ENCODE measurements at places on chromosomes 3 and 15.

GRCh38 chr3:191680989-191681597 lies 220.1 kb downstream of the PYDC2 start:
- no peak for DNase-seq

- DNase-seq, result no peak
Measured at GRCh38 chr3:126963261-126964190, 19.4 kb upstream of the PLXNA1 start.

- no peak for DNase-seq
Measured at GRCh38 chr3:121269389-121269788, 276.4 kb downstream of the POLQ start.

GRCh38 chr3:135412475-135412874 lies 553.1 kb upstream of the PPP2R3A start:
- no peak for DNase-seq

DNA sequence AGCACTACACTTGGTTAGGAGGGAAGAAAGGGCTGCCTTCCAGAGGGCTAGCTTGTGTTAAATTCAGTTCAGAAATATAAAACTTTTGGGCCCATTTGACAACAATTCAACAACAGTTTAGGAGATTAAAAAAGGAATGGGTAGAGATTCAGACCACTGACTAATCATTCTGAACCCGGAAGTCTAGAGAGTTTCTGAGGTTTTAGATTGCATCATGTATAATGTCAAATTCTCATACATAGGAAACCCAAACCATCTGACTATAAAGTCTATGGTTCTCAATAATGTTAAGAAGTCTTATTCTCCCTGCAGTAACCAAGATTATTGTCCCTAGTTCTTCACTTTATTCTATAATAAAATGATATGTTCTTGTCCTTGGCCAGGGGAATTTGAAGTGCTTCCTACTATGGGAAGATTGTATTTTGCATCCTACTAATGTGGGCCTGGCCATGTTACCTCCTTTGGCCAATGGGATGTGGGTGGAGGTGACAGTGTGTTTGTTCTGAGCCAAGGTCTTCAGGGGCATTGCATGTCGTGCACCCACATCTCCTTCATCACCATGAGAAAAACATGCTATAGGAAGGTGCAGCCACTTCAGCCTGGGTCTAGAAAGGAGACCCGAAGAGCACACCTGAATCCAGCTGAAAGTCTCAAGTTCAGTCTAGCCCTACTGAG lies 66.4 kb upstream of the CCNL1 start:
- peak; percentile 5 for DNase-seq

DNA sequence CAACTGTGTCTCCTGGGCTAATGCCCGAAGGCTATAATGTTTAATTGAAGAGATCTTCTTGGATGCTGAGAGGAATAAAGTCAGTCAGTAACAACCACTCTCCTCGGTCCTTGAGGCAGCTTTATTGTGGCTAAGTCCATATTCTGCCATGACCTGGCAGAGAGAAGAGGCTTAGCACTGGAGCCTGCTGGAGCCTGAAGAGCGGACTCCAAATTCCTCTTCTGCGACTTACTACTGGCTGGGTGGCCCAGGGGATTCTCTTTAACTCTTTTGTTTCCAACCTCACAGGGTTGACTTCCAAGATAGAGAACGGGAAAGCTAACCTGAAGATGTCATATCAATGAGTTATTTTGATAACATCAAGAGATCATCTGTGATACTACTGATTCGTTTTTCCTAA lies 71.1 kb downstream of the MYO1E start:
- DNase-seq, result no peak

GRCh38 chr3:126872701-126873342 lies 110.1 kb upstream of the PLXNA1 start:
- no peak for DNase-seq

- DNase-seq, result no peak
Measured at GRCh38 chr15:78837543-78837942, 26.3 kb upstream of the ADAMTS7 start.

DNA sequence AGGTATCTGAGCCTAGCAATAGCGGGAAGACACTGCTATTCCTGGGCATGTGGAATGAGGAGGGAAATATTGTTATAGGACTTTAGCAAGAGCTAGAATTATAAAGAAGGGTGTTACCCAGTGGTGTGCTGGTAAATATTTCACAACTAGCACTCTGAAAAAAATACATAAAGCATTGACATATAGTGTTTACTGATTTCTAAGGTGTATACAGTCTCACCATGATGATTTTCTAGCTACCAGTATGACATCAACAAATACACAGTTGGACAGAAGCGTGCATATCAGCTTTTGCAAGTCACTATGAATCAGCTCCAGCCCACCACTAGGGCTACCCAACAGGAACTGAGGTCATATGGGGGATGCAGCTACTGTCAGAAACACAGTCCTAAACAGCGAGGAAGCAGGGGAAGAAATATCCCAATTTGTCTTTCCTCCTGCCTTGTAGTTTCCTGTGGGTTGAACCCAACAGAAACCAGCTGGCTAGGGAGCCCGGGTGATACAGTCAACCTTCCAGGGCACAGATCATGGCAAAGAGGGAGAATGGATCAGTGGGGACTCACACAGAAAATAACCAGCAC lies 39.6 kb downstream of the HGD start:
- DNase-seq, result peak; percentile 33

- DNase-seq, result no peak
Measured at GRCh38 chr3:59831394-59831793, 781.6 kb upstream of the CFAP20DC start.

- DNase-seq, result no peak
Measured at GRCh38 chr3:180875124-180875698, 37.3 kb upstream of the FXR1 start.

DNA sequence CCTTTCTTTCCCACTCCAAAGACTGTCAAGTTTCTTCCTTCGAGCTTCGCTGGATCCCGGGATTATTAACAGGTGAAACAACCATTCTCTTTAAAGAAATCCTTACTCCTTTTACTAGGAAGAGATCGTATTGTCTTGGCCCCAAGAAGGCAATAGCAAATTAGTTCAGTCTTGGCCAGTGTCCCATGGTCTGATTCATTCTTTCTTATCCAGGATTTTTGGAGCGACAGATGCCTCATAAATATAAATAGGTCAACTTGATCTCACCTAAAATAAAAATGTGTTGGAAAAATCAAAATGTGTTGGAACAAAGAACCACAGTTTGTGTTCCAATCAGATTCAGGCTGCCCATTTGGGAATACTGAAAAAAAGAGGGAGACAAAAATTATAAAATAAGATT lies 140.1 kb upstream of the TMEM108 start:
- no peak for DNase-seq

- DNase-seq, result no peak
Measured at GRCh38 chr3:159619341-159619885, 369.2 kb upstream of the IL12A start.

DNA sequence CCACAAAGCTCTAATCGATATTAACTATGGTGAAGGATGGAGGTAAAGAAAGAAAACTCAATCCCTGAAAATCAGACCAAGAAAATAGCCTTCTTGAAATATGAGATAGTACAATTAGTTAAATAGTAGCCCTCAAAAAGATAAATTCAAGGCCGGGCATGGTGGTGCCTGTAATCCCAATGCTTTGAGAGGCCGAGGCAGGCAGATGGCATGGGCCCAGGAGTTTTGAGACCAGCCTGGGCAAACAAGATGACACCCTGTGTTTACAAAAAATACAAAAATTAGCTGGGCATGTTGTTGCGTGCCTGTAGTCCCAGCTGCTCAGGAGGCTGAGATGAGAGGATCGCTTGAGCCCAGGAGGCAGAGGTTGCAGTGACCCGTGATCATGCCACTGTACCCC lies 31.6 kb upstream of the CEP152 start:
- DNase-seq, result no peak

DNA sequence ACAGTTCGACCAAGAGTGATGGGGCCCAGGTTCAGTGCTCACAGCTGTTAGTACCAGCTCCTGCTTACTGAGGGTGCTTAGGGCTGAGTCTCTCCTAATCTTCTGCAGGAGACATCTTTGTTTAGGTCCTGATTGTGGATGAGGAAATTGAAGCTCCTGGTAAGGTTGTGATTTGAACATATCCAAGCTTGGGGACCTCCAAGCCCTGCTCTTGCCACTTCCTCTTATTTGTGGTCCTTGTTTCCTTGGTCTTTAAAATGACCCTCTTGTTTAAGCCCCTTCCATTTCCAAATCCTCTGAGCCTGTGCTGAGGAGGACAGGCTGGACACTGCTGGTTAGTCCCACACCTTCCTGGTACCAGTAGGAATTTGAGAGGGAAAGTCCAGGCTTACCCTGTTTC lies 87.0 kb downstream of the EEFSEC start:
- no peak for DNase-seq

GRCh38 chr15:69848096-69848495 lies 249.6 kb downstream of the TLE3 start:
- no peak for DNase-seq

DNA sequence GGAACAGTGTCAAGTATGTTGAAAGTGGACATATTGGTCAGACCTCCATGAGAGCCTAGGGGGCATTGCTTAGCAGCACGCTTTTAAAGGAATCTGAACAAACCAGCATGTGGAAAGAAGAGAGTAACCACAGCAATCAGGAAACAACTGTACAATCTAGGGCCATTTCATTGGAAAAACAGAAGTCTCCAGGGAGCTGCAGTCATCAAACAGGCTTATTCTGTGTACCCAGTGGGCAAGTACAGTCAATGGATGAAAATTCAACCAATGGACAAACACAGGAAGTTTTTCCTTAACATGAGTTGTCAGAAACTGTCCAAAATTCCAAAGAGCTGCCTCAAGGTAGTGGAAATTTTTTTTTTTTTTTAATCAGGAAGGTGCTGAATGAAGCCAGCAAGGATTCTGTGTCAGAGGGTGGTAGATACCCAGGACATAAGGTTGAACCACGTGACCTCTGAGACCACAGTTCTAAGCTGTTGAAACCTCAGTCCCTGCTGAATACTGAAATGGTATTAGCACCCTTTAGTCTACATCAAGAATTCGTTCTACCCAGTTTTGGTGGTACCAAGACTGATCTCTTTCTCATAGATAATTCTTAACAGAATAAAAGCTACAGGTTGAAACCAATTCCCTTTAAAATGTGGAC lies 4.4 kb upstream of the DLG1 start:
- no peak for DNase-seq

- no peak for DNase-seq
Measured at GRCh38 chr3:13162549-13163320, 89.5 kb upstream of the IQSEC1 start.

- DNase-seq, result no peak
Measured at GRCh38 chr3:196047391-196048030, 34.4 kb downstream of the TFRC start.

- DNase-seq, result no peak
Measured at GRCh38 chr3:89947337-89947954, 840.0 kb downstream of the EPHA3 start.

- DNase-seq, result no peak
Measured at GRCh38 chr15:98899272-98900021, 108.1 kb downstream of the PGPEP1L start.

- no peak for DNase-seq
Measured at GRCh38 chr3:69881756-69882428, 117.6 kb upstream of the SAMMSON start.

GRCh38 chr15:29747837-29748417 lies 74.3 kb downstream of the TJP1 start:
- no peak for DNase-seq

DNA sequence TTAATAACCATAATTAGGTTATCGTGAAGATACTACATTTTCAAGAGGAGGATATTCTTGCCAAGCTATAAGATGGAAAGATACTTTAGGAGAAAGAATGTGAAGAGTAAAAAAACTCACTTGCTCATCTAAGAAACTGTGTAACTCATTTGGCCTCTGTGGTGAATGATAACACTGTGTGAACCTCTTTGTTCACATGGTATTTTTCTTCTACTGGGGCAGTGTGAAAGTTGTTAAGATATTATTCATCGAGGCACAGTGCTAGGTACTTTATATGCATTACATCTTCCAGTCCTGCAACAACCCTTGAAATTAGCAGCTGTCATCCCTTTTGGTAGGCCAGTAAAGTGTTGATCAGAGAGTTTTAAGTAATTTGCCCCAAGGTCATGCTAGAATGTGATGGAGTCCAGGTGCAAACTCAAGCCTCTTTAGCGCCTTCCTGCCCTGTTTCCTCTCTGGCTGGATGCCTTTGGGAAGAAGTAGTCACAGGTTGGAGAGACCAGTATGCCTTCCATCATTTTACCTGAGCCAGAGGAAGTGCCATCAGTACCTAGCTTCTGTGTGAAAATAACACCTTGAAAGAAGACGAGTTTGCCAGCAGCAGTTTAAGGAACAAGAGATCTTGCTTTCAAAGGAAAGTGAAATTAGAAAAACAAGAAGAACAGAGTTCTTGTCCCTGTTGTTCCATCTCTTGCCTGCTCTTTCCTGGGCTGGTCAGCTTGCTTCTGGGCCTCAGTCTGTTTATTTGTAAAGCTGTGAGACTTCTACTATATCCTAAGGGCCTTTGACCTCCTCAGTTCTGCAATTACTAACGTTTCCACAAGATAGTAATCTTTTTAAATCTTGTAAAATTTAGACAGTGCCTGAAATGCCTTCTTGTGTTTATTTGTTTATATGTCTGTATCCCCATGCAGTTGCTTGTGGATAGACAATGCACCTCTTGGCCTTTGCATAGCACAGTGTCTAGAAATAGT lies 179.3 kb downstream of the FNDC3B start:
- no peak for DNase-seq
